Activated CD4-positive, alpha-beta T cell treated with anti-CD3 and anti-CD28 coated beads, Interleukin-2, amount 10 ng/mL, durations not matched to agents 7 days and 5 days (primary cell): ENCODE measurements at places on chromosomes 3 and 15.
A peak's percentile ranks its signal among the peaks of the same experiment; 100 is the strongest.

DNA sequence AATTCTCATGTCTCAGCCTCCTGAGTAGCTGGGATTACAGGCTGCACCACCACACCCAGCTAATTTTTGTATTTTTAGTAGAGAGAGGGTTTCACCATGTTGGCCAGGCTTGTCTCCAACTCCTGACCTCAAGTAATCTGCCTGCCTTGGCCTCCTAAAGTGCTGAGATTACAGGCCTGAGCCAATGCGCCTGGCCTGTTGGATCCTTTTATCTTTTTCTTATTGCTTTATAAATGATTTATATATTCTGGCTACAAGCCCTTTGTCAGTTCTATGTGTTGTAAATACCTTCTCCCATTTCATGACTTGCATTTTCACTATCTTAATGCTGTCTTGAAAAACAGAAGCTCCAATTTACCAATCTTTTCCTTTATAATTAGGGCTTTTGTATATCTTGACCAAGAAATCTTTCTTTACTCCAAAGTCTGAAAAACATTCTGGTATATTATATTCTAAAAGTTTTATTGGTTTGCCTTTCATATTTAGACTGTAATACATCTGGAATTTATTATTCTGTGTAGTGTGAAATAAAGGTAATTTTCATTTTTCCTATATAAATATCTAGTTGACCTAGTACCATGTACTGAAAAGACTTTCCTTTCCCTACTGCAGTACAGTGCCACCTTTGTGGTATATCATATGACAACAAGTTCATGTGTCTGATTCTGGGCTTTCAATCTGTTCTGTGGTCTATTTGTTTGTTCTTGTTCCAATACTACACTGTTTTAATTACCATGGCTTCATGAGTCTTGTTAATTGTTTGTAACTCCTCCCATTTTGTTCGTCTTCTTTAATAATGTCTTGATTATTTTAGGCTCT, 52.9 kb upstream of the RNU6-1 start:
- DNase-seq = no peak

- no peak for DNase-seq
These were observed 25.4 kb downstream of the CFAP100 start for GRCh38 chr3:126419886-126420786.

- DNase-seq = no peak
These were observed 147.2 kb upstream of the SLC2A2 start for GRCh38 chr3:171173736-171174135.

- no peak for DNase-seq
These were observed 124.9 kb downstream of the TMEM266 start for GRCh38 chr15:76184650-76185035.

DNA sequence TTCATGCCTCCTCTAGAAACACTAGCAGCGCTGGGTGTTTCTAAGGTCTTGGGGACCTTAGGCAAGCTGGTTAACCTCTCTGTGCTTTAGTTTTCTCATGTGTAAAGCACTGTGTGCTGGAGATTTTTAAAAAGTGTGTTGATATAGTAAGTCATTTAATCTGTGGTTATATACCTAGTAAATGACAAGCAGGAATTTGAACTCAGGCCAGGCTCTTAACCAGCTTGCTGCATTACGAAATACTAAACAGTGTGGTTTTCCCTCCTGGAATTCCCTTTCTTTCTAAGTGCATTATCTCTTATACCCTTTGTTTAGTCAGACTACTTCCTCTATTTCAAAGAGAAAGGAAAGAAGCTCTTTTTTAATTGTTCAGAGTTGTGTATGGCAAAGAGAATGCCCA, 26.5 kb downstream of the NEO1 start:
- DNase-seq = no peak

GRCh38 chr15:83871808-83872559, 218.1 kb downstream of the ADAMTSL3 start:
- DNase-seq = no peak

DNA sequence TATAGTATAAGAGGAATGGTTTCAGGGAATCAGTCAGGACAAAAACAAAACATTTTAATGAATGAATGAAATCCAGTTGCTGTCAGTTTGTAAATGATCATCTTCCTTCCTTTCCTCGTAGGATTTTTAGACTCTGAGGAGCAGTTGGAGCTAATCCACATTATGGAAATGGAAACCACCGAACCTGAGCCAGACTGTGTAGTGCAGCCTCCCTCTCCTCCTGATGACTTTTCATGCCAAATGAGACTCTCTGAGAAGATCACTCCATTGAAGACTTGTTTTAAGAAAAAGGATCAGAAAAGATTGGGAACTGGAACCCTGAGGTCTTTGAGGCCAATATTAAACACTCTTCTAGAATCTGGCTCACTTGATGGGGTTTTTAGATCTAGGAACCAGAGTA, 3.1 kb downstream of the TIPARP start:
- no peak for DNase-seq

DNA sequence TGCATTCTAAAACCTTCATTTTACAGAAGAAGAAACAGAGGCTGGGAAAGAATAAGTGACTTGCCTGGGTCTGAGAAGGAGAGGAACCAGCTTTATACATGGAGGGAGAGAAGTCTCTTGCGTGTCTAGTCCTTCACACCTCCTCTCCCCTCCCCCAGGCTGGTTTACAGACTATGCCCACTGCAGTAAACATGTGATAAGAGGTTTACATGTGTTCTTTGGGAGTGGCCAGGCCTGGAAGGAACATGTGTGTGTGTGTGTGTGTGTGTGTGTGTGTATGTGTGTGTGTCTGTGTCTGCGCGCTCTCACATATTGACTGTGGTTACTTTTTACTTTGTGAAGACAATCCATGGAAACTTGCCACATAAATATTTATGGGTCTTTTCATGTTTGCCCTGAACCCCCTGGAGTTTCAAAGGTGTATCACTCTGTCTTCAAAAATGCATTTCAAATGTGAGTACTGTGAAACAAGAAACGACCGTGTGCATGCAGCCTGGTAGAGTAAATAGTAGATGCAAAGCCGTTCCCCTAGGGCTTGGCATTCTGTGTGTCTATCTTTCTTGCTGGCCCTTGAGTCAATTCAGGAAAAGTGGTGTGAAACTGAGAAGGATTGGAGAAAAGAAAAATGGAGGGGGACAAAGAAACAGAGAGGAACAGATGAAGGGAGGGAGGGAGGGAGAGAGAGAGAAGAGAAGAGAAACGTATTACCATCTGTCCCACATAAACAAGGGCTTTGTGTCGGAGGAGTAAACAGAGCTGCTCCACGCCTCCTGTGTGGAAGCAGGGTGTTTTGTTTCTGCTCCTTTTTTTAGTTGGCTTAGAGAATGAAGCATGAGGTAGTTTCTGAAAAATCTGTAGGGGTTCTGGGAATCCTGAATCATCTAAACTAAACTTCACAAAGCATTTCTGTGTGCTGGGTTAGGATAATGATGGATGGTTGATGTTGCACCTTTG, 51.7 kb downstream of the CLDN11 start:
- DNase-seq = no peak

GRCh38 chr15:50113187-50113505, 5.9 kb downstream of the ATP8B4 start:
- DNase-seq = no peak

GRCh38 chr15:75695220-75695619, 17.4 kb downstream of the CSPG4 start:
- no peak for DNase-seq

GRCh38 chr15:43253431-43254403, 13.0 kb downstream of the TGM5 start:
- DNase-seq = no peak

GRCh38 chr3:179182902-179183301, 34.7 kb downstream of the PIK3CA start:
- no peak for DNase-seq

GRCh38 chr3:31013090-31013489, 118.6 kb upstream of the GADL1 start:
- no peak for DNase-seq

DNA sequence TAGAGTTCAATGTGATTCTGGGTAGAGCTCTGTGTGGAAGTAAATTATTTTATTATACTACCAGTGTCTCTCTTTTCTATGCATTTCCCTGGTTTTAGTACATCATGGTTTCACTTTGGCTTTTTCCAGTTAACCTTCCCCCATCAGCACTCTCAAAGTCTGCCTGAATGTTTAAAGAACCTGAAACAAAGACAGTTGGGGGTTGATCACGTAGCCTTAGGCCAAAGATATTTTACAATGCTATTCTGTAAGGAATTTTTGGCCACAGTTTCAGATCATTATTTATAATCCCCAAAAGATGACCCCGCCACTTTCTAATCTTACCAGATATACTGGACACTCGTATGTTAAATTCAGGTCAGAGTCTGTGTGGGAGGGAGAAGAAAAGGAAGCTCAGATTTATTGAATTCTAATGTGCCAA, 156.3 kb upstream of the TMC3 start:
- DNase-seq = no peak

DNA sequence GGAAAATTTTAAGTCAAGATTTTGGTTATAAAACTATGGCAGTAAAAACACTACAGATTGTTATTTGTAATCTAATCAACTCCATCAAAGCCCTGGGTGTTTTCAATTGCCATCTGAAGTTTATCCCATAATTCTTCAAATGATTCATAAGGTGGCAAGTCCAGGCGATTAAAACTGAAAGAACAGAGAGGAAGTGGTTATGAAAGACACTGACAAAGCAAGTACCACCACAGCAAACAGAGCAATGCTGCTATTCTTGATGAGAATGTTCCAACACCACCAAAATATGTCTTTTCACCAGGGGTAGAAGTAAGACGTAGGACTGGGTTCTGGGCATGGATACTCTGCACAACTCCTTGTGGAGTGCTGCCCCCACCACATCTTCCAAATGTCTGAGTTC, 86.9 kb upstream of the PRTG start:
- DNase-seq = peak; percentile 25

GRCh38 chr3:67075295-67075694, 77.2 kb downstream of the KBTBD8 start:
- DNase-seq = no peak

- DNase-seq = no peak
These were observed 17.9 kb upstream of the LRRK1 start for GRCh38 chr15:100901296-100901695.
